ENCODE measurements at places on chromosomes 2 and 18. TPM values are rescaled to one million over a fixed set of nuclear protein-coding genes. Genes with fewer than 3 reads are reported as not detected.

REG3A gene
- not detected for total RNA-seq

OTX1 gene
- total RNA-seq, result not detected

NYAP2 gene
- not detected for total RNA-seq

MPV17 gene
- total RNA-seq, result 77.5 TPM

PTPN4 gene
- total RNA-seq, result 23.1 TPM

CCDC121 gene
- 1.1 TPM for total RNA-seq

COBLL1 gene
- 20.9 TPM for total RNA-seq

IL36A gene
- total RNA-seq, result not detected

CD226 gene
- under 0.01 TPM for total RNA-seq

APOB gene
- total RNA-seq, result not detected

IL36G gene
- total RNA-seq, result not detected

TEKT4 gene
- not detected for total RNA-seq

GNLY gene
- not detected for total RNA-seq

CXCR1 gene
- total RNA-seq, result not detected

CRYGD gene
- not detected for total RNA-seq

GAD1 gene
- total RNA-seq, result under 0.01 TPM

KCNK3 gene
- total RNA-seq, result 0.38 TPM

TUBB8B gene
- not detected for total RNA-seq

LAPTM4A gene
- total RNA-seq, result 136 TPM

CYP27A1 gene
- 0.58 TPM for total RNA-seq

UGT1A4 gene
- not detected for total RNA-seq

PLGLB2 gene
- 0.38 TPM for total RNA-seq

CCDC150 gene
- total RNA-seq, result 3.9 TPM

ARHGAP15 gene
- total RNA-seq, result not detected

HES6 gene
- total RNA-seq, result 0.56 TPM

FTCDNL1 gene
- total RNA-seq, result 2.1 TPM

IL37 gene
- not detected for total RNA-seq

CPLX4 gene
- not detected for total RNA-seq

REG1B gene
- not detected for total RNA-seq

CRYBA2 gene
- not detected for total RNA-seq

ZBTB14 gene
- total RNA-seq, result 12.7 TPM

LIMS3 gene
- 1.1 TPM for total RNA-seq

DLGAP1 gene
- total RNA-seq, result 1.7 TPM

MYCN gene
- not detected for total RNA-seq

KRTCAP3 gene
- total RNA-seq, result not detected

HOXD12 gene
- total RNA-seq, result not detected

KCNJ3 gene
- not detected for total RNA-seq

PDE1A gene
- total RNA-seq, result 96.4 TPM

CYTIP gene
- 5.9 TPM for total RNA-seq

MYO3B gene
- 0.28 TPM for total RNA-seq

ITGB6 gene
- 0.19 TPM for total RNA-seq

ATP6V1B1 gene
- total RNA-seq, result 0.38 TPM

PDE11A gene
- total RNA-seq, result under 0.01 TPM

EML6 gene
- 0.58 TPM for total RNA-seq

MYO5B gene
- total RNA-seq, result 0.28 TPM

CCNT2 gene
- total RNA-seq, result 18.8 TPM

AOX1 gene
- 96.4 TPM for total RNA-seq

GALNT13 gene
- 0.28 TPM for total RNA-seq

C2orf81 gene
- 1.1 TPM for total RNA-seq

CD302 gene
- total RNA-seq, result 5.4 TPM

PSTPIP2 gene
- 10.0 TPM for total RNA-seq

CYB5A gene
- 55.4 TPM for total RNA-seq

GBX2 gene
- not detected for total RNA-seq

Measured in regular cardiac myocyte (primary cell).